ENCODE measurements at places on chromosomes 1 and 21.

DNA sequence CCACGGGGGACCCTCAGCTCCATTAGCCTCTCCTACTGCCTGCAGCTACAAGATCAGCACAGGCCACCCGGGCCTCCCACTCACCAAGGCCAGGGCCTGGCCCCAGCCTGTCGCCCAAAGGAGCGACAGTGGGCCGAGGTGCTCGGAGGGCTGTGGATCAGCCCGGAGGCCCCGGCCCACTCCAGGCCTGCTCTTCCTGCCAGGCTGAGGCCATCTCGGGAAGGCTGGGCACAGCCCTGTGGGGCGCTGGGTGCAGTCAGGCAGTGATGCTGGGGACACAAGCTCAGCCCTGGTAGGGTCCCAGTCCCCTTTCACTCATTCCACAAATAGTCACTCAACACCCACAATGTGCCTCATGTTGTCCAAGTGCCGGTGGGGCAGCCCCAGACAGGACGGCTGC is 58.8 kb downstream of the CASZ1 start:
- DNase-seq, result no peak

GRCh38 chr1:153742411-153743142 is 14.7 kb downstream of the INTS3 start:
- DNase-seq, result no peak

DNA sequence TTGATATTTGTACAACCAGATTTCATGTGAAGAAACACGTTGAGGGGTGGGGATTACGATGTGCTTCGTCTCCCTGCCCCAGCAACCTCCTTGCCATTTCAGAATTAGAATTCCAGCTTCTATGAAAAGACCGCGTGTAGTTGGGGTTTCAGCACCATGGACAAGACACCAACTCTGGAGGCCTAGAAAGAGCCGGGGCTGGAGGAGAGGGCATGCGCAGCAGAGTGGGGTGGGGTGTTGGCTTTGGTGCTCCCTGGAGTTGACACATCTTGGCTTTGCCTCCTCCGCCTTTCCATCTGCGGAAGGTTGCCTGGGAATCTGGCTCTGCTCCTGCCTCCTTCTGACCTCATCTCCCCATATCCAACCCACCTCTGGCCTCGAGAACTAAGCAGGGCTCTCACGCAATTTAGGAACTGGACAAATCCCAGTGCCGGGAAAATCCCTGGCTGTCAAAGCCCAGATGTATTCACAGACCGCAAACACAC is 11.8 kb downstream of the HTR6 start:
- DNase-seq, result no peak

DNA sequence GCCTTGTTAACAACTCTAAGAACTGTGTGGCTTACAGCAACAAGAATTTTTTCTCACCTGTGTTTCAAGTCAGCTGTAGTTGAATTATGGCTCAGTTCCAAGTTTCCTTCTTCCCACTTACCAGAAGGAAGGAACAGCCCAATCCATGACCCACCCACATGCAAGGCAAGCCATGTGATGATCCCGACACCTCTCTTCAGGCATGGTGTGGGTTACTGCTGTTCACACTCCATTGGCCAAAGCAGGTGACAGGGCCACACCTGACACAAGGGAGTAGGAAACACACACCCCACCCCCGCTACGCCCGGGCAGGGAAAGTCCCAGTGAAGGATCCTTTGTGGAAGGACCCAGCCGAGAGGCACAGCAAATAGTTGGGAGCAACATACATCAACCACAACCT is 36.3 kb downstream of the KCNJ15 start:
- DNase-seq, result no peak

GRCh38 chr1:26852701-26853100 is 10.2 kb upstream of the SFN start:
- no peak for DNase-seq

GRCh38 chr1:204836856-204837255 is 33.8 kb upstream of the NFASC start:
- DNase-seq, result no peak

- DNase-seq, result no peak
Measured at GRCh38 chr1:18473195-18473815, 7.4 kb upstream of the KLHDC7A start.

DNA sequence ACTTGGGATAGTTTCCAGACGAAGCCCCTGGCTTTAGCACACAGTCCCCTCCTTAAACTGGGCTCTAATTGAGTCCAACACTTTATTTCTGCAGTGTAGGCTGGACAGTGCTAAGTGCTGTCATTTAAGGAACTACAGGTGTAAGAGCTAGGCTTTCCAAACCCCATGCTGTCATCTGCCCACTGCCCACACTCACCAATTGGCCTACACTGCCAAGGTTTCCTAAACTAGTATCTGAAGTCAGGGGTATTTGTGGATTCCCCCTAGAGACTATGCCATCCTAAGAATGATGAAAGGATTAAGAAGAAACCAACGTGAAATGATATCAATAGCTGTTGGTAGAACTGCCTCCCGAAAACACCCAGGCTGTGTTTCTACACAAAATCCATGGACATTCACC is 160.9 kb downstream of the TBX15 start:
- DNase-seq, result no peak

GRCh38 chr1:155009742-155010141 is 7.1 kb downstream of the ZBTB7B start:
- no peak for DNase-seq

GRCh38 chr1:32775640-32776337 is 41.4 kb downstream of the YARS1 start:
- DNase-seq, result no peak

- DNase-seq, result no peak
Measured at GRCh38 chr1:232965912-232966217, 15.5 kb downstream of the NTPCR start.

DNA sequence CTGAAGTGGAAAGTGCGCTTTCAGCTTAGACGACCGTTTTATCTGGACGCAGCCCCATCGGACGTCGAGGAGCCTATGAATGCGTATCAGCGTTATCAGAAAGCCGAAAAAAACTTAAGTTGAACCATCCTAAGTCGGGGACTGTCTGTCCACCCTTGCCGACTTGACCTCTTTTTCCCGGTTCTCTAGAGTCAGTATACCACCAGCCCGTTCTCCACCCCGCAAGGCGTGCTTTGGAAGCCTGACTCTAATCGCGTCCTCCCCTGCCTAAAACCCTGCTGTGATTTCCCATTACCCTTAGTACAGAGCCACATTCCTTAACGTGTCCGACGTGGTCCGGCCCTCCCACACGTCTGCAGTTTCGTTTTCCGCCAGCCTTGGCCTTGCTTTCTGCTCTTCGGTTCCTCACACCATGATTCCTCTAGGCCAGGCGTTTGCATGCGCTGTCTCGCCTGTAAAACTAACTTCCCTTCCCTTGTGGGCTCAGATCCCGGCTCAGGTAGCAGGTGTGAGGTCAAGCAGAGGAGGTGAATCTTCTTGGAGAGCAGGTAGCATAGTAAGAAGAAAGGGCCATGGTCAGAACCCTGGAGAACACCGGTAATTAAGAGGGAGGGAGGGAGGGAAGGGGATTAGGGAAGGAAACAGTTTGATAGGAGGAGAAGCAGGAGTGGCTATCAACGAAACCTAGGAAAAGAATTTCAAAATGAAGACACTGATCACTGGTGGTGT is 865 bp downstream of the ADPRS start:
- no peak for DNase-seq

GRCh38 chr1:81505831-81506230 is 294.9 kb upstream of the ADGRL2 start:
- DNase-seq, result no peak

DNA sequence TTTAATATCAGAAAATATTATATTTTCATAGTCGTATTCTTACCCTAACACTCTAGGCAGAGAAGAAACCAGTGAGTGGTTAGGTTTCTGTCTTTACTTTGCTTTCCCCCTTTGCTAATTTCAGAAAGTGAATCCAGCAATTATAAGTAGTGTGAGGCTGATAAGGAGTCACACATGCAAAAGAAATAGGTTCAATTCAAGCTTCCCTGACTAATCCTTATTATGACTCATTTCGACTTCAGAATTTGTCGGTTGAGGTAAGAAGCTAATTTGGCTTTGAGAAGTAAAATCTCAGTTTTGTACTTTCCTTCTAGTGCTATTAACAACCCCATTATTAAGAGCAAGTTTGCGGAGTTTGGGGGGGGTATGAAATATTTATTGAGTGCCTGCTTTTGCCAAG is 22.4 kb downstream of the ESRRG start:
- DNase-seq, result peak; percentile 76

- DNase-seq, result no peak
Measured at GRCh38 chr21:15616864-15617574, 112.8 kb upstream of the USP25 start.

- no peak for DNase-seq
Measured at GRCh38 chr21:21457077-21457476, 458.9 kb downstream of the NCAM2 start.

DNA sequence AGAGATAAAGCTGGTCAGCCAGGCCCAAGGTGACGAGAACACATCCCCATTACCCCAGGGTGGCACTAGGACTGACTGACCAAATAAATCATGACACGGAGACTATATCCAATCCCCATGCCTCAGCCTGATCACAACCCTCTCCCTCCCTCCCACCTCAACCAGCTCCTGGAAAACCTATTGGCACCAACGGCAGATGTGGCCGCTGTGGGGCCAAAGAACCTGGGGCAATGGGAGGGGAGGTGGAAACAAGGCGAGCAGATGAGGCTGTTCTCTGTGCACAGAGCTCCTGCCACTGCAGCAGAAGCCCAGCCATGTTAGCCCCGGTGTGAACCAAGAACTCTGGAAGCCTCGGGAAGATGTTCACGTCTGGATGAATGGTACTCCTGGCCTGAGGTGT is 77.6 kb downstream of the CD247 start:
- no peak for DNase-seq

All from retinal pigment epithelial cell (primary cell).